Brain (organoid and tissue), 16 donors: ENCODE measurements at places on chromosomes 16 and 17.

- no peak for DNase-seq
Observed at GRCh38 chr16:81284995-81285600, 29.7 kb upstream of the GAN start.

- no peak for DNase-seq
Observed at GRCh38 chr17:82434216-82434565, 15.8 kb upstream of the OGFOD3 start.

DNA sequence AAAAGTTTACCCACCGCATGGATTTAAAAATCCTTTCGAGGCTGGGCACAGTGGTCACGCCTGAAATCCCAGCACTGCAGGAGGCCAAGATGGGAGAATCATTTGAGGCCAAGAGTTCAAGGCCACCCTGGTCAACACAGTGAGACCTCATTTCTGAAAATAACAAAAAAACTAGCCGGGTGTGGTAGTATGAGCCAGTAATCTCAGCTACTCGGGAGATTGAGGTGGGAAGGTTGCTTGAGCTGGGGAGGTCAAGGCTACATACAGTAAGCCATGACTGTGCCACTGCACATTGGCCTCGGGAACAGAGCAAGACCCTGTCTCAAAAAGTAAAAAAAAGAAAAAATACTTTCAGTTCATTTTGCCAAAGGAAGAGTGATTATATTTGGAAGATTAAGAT lies 12.7 kb downstream of the GNA13 start:
- no peak for DNase-seq

- DNase-seq: no peak
Observed at GRCh38 chr16:78483124-78483992, 383.9 kb downstream of the WWOX start.

DNA sequence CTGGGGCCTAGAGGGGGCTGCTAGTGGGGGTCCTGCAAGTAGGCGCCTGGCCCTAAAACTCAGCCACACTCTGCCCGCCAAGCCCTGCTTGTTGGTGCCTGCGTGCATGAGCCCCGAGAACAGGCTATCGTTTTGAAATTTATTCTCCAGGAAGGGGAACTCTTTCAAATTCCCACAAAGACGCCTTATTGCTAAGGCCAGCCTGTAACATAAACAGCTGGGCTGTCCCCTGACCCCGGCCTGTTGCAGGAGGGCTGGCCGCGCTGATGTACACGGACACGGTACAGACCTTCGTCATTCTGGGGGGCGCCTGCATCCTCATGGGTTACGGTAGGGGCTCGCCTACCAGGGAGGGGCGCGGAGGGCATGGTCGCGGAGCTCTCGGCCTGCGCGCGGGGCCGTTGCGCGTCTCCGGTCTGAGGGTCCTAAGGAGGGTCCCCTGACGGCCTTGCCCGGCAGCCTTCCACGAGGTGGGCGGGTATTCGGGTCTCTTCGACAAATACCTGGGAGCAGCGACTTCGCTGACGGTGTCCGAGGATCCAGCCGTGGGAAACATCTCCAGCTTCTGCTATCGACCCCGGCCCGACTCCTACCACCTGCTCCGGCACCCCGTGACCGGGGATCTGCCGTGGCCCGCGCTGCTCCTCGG lies 4.3 kb downstream of the SLC5A2 start:
- no peak for DNase-seq

DNA sequence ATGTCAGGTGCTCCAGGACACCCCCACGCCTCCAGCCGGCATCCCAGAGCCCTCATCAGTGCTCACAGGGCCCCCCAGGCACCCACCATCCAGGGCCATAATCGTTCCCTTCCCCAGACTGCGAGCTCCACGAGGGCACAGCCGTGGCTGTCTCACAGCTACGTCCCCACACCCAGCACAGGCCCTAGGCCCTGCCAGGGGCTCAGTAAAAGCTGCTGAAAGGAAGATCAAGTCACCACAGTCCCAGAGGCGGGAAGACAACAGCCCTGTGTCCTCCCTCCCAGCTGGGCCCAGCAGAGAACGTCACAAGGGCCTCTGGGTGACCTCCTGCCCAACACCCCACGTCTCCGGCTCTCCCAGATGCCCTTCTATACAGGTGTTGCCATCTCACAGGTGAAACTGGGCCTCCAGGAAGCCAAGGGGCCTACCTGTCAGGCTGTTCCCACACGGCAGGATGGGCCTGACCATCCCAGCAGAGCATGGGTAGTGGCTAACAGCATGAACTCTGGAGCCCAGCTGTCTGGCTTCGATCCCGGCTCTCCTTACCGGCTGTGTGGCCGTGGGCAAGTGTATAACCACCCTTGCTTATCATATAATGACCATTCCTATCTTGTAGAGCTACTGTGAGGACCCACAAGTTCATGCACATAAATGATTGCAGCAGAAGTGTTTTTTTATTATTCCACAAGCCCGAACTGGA lies 17.9 kb downstream of the ARL2BP start:
- no peak for DNase-seq

- DNase-seq: peak; percentile 36
Observed at GRCh38 chr16:21263640-21264570, 14.2 kb downstream of the CRYM start.

DNA sequence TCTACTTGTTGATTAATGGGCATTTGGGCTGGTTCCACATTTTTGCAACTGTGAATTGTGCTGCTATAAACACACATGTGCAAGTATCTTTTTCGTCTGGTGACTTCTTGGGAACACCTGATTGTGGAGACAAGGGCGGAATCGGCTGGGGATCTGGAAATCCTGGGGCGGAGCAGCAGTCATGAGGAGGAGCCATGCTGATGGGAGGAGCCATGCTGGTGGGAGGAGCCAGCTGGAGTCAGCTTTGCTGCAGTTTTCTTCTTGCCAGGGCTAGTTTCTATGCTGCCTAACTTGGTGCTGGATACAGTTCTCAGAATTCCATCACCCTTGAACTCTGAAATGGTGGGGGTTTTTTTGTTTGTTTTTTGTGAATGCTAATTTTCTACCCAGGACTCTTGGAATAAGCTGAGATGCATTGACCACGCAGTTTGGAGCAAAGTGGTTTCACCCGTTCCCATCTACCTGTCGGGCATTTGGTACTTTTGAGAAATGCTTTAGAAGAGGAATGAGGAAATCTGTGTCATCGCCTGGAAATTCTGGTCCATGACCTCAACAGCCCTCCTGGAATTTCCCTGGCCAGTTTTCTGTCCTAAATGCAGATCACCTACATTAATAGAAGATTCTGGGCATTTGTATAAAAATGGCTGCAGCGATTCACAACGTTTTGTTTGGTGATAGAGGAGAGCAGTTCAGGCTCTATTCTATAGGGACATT lies 217.4 kb upstream of the ZFHX3 start:
- no peak for DNase-seq
